Activated naive CD4-positive, alpha-beta T cell (primary cell): ENCODE measurements at places on chromosomes 16 and 17.

GRCh38 chr16:51624080-51624775 lies 473.2 kb upstream of the SALL1 start:
- no peak for DNase-seq

GRCh38 chr16:85360323-85361277 lies 248.3 kb upstream of the CIBAR2 start:
- no peak for DNase-seq

DNA sequence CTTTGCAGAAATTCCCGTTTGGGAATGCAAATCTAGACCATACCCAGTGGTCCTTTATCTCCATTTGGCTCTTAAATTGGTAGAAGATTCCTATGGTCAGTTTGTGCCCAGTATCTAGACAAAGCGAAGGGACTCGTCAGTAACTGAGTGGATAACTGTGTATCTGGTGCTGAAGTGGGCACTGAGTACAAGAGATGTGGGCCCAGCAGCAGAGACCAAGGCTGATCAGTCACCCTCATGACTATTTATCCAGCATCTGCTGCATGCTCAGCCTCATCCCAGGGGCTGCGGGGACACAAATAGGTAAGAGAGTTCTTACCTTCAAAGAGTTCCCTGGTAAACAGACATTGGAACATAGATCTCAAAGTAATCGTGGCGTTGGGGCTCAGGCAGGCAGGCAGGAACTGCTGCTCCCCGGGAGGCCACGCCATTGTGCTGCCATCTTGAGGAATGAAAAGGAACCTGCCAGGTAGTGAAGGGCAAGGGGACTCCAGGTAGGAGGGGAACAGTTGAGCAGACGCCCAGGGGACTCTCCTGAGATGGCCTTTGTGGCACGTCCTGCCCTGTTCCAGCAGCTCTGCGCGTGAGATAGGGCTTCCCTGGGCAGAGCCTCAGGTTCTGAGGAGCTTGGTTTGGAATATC lies 10.3 kb downstream of the NT5M start:
- DNase-seq = peak; percentile 53

DNA sequence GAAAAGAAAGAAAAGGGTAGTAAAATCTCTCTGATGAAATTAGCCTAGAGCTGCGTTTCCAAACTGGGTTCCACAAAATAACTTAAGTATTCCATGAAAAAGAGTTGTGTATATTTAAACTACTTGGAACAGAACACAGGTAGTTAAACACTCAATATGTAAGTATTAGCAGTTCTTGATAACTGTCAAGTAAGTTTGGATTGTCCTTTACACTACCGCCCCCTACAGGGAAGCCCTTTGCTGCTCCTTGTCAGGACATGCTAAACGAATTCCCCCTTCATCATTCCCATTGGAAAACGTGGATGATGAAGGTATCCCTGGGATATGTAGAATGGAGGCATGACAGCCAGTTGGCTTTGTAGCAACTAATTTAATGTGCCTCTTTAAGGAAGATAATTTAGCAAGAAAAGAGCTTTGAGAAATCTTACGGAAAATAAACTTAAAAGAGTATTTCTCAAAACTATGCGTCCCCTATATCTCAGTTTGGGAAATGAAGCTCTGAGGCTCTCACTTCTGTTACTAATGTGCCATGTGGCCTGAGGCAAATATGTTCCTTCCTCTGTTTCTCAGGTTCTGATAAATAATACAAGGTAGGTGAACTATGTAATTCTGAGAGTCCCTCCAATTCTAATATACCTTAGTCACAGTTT lies 18.8 kb downstream of the NCBP3 start:
- peak; percentile 52 for DNase-seq

GRCh38 chr16:79061181-79061580 lies 539.4 kb downstream of the MAF start:
- DNase-seq = no peak

DNA sequence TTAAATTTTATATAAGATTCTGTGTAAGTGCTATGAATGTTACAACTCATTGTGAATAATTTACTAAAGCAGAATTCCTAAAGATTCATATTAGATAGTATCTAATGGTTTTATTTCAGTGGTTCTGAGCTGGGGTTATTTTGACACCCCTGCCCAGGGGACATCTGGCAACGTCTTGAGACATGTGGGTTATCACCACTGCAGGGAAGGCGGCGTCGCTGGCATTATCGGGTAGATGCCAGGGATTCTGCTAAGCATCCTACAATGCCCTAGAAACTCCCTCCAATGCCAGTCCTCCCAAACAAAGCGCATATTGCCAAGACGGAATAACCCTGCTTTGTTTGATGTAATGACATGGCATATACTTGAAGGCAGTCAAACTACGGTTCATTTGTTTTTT lies 372.3 kb upstream of the ZFHX3 start:
- DNase-seq = no peak

DNA sequence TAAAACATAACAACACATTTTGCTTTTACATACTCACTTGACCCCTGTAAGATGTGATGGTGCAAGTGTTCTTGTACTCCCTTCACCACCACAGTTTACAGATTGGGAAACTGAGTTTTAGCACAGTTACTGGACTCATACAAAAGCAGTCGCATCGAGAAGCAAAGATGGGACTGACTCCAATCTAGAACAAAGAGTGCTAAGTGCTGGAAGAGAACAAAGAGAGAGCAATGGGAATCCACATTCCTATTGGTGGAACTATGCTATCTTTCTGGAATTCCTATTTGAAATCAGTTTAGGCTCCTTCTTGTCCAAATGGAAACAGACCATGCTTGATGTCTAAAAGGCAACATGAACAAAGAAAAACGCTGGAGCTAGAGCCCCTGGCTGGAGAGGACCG lies 9.1 kb downstream of the TOM1L2 start:
- DNase-seq = no peak

- DNase-seq = no peak
These were observed 177.3 kb downstream of the CYB561 start for GRCh38 chr17:63268827-63269226.

DNA sequence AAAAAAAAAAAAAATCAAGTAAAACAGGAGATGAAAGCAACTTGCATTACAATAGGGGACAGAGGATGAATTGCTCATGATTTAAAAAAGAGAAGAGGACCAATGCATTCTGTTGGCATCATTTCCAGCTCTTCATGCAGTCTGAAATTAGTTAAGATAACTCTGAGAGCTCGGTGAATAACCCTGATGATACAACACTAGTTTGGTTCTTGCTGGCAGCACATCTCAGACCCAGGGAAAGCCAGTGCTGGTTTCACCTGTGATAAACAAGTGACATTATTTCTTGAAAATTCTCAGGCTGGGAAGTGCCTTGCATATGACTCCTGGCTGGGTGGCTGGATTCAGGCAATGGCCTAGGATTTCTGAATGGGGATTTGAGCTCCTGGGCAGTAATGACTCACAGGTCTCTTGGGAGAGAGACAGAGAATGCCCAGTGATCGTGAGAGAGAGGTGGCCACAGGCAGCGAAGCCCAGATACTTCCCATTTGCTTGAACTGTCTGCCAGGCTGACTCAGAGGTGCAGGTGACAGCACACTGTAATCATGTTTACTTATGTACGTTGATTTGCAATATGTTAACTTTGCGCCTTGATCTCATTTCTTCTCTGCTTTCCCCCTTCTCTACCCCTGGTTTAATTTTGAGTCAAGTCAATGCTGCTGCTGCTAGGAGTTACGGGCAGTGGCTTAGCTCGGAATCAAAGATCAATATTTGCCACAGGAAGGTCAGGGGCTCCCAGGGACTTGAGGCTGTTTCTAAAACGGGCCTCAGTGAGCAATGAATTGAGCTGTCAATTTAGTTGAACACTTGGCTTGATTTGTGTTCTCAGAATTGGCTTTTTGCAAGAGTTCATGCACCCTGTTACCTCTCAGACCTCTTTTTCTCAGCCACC lies 27.1 kb downstream of the ARSG start:
- DNase-seq = no peak
